ENCODE measurements at places on chromosomes 3 and 15.

DNA sequence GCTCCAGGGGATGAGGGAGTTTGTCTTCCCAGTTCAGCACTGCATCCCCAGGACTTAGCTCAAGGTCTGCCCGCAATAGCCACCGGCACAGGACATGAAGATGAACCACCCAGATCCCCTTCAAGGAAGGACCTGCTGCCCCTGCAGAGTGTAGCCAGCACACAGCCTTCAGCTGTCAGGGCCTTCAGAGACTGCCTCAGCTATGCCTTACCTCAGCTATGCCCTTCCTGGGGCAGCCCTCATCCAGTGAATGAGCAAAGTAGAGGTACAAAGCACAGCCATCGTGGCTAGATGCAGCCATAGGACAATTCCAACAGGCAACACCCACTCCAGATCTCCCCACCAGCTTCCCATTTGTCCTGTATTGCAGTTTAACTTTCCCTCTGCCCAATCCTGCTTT, 291.2 kb upstream of the STT3B start:
- DNase-seq, result no peak

DNA sequence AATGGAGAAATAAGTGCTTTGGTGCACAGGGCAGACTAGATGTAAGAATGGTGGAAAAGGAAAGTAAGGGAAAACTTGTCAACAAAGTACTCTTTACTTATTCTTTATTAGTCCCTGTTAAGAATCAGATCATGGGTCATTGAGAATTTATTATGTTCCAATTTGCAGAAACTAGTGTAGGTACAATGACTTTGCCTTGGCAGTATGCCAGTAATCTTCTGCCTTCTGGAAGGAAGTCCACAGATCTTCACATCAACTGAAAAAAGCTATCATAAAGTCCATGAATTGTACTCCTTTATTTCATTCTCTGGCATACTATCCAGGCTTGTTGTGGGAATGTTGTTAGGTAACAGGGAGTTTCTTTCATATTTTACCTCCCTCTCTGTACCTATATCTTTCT, 88.2 kb upstream of the FLNB start:
- DNase-seq, result no peak

GRCh38 chr3:27311400-27311799, 57.8 kb downstream of the NEK10 start:
- no peak for DNase-seq

DNA sequence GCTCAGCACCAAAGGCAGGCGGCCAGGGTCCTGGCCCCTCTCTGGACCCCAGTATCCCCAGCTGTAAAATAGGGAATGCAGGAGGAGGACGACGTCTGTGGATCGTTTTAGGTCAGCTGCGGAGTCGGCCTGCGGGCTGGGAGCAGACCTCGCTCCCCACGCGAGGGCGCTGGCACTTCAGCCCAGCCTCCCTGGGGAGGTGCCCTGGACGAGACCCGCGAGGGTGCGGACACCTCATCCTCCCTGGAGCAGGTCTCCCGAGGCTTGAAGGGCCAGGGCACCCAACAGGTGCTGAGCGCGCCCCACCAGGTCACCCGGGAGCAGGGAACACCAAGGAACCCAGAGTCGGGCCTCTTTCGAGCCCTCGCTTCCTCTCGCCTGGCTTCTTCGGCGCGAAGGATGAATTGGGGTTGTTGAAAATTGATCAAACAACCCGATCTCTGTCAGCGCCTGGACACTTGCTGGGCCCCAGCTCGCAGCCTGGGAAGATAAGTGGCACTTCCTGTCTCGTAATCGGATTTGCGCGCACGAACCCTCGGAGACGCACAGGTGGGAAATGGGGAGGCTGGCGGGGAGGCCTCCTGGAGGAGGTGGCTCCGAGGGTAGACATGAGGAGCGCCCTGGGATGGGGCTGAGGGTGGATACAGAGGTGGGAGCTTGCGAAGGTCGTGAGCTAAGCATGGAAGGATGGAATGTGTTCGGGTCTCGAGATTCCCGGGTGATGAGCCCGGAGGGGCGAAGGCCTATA, 588 bp upstream of the VIPR1 start:
- peak; percentile 50 for DNase-seq

- no peak for DNase-seq
These were observed 13.6 kb downstream of the PRR20G start for GRCh38 chr3:127274200-127274760.

DNA sequence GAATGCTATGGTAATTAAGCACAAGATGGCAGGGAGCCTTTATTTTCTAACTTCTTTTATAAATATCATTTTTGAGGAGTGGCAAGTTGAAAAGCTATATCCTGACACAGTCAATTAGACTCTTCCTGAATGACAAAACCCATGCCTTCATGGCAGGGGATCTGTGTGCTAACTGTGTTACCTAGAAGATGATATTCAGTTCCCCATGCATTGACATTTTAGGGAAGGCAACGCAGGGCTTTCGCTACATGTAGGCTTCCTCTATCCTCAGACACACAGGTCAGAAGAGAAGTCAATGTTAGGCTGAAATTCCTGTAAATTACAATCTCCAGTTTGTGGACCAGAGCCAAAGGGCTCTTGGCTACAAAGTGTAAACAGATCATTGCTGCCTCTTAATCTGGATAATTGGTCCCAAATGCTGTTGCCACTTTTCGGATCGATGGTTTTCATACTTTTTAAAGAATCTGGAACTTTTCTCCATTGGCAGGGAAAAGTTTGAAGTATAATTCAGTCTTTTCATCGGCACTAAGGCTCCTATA, 22.6 kb upstream of the NR2F2 start:
- no peak for DNase-seq

DNA sequence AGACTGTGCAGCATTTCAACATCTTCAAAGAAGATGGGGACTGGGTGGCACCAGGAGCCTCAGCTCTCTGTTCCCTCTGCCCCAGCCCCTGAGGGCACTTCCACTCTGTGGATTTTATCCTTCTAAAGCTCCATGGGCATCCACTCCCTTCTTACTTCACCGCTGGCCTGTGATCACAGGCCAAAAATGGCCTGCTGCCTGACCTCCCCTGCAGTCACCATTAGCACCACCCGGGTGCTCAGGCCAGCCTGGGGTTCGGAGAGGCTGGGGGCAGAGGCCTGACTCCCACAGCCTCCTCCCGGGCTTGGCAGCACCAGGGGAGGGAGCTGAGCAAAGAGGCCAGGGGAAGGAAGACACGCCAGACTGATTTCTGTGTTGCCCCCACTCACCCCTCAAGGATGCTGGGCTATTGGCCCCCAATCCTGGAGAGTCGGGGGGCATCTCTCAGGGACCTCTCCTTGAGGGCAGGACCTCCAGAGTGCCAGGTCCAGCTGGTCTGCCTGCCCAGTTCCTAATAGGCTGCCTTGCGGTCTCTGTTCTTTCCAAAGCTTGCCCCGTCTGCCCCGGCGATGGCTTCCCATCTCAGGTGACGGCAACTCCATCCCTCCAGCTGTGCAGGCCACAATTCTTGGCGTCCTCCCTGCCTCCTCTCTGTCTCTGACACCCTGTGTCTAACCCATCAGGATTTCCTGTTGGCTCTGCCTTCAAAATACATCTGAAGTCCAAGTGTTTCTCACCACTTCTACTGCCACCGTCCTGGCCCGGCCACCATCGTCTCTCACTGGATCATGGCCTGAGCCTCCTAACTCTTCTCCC, 67.1 kb downstream of the EXOG start:
- no peak for DNase-seq

- DNase-seq, result no peak
These were observed 94.3 kb downstream of the RYR3 start for GRCh38 chr15:33405096-33405495.

GRCh38 chr15:31660816-31661215, 334.2 kb downstream of the KLF13 start:
- DNase-seq, result no peak

DNA sequence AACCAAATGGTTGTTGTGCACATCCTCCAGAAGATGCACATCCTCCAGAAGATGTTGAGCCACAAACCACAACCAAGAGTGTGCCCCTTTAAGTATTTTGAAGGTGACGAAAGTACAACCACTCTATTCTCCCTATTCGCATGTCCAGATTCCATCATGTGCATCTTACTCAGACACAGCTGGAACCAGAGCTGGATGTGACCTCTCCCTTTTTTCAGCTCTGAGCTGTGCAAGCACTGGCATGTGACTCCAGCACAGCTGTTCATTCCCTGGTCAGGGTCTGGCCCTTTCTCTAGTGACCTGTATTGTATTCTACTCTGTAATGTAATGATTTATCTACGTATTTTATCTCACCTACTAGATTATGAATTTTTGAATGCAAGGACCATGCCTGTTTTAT, 29.3 kb upstream of the DLG1 start:
- no peak for DNase-seq

DNA sequence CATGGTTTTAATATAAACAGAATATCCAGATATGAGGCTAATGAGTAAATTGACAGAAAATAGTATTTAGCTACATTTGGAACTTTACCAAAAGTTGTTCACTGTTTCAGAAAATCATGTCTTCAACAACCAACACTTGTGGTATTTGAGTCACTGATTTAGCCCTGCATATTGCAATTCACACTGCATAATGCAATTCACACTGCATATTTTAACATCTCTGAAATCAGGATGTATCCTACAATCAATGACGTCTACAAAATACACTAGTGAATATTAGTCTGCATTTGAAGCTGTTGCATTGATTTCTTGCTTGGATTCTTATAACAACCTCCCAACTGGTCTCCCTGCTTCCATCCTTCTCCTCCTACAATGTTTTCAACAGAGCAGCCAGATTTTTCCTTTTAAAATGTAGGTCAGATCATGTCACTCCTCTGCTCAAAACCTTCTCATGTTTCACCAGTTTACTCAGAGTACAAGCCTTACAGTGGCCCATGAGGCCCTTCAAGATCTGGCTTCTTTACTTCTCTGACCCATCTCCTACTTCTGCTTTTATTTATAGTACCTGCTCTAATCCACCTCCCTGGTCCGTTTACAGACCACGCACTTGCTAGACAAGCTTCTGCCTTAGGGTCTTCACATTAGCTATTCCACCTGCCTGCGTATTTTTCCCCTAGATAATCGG, 11.4 kb upstream of the RAB11A start:
- no peak for DNase-seq

DNA sequence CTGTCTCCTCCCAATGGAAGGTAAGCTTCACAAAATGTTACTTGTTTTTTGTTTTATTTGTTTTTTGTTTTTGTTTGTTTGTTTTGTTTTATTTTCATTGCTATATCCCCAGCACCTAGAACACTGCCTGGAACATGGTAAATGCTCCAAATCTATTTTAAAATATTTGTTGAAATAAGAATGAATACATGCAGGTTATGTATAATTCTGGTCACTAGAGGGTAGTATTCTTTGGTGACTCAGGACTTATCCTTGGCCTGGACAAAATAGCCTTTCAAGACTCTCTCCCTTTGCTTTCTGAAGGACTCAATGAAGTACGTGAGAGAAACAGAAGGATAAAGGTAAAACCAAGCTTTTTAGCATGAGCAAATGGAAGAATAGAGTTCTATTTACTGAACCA, 46.9 kb upstream of the PPP2R3A start:
- no peak for DNase-seq

- DNase-seq, result peak; percentile 7
These were observed 208.6 kb downstream of the NFKBIZ start for GRCh38 chr3:102057781-102058421.

DNA sequence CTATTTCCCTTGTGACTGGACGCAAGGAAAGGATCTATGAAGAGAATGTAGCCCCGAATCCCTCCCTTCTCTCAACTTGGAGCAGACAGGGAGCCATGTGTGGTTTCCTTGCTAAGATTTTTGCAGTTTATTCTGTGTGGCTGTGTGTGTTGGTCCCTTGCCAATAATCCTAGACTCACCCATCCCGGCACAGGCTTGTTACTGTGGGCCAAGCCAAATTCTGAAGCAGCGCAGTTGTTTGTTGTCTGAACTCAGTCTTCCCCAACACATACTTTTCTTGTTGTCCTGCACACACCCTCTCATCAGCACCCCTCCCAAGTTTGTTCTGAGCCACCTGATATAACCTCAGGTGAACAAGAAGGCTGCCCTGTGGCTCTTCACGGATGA, 193.3 kb upstream of the CTDSPL start:
- no peak for DNase-seq

- no peak for DNase-seq
These were observed 829 bp downstream of the SELENOT start for GRCh38 chr3:150603980-150604319.

GRCh38 chr3:179336345-179336929, 11.1 kb upstream of the MFN1 start:
- no peak for DNase-seq

DNA sequence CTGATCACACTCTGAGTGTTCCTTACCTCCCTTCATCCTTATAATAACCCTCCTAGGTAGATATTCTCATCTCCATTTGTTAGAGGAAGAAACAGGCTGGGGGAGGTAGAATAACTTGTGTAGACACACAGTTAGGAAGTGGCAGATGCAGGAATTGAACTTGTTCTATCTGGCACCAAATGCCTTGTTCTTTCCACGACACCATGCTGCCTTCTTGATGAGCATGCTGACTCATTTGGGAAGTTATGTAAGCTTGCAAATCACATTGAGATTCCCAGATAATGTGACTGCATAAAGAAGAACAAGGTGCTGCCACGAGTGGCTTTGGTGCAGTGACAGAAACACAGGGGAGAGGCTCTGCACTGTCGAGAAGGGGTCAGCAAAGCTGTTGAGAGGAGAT, 27.5 kb upstream of the NDUFB4 start:
- DNase-seq, result no peak

GRCh38 chr3:144114767-144115166, 143.1 kb downstream of the DIPK2A start:
- no peak for DNase-seq

- DNase-seq, result no peak
These were observed 33.5 kb downstream of the CLDN18 start for GRCh38 chr3:138043266-138044029.

GRCh38 chr15:85274315-85275050, 105.9 kb upstream of the AKAP13 start:
- DNase-seq, result no peak

- no peak for DNase-seq
These were observed 8.7 kb downstream of the SRP14 start for GRCh38 chr15:40029979-40030893.

DNA sequence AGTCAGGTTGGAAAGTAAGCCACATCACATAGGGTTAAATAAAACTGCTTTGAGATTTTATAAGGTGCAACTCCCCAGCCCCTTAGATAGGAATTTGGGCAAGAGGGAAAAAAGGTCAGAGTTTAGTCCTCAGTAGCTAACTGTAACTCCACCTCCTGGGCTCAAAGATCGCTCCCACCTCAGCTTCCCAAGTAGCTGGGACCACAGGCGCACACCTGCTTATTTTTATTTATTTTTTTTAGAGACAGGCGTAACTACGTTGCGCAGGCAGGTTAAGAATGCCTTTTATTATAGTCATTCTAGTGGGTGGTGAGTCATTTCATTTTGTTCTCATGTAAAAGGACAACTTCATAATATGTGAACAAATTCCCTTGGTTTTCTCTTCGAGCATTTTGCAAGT, 14.7 kb downstream of the TM2D3 start:
- no peak for DNase-seq

DNA sequence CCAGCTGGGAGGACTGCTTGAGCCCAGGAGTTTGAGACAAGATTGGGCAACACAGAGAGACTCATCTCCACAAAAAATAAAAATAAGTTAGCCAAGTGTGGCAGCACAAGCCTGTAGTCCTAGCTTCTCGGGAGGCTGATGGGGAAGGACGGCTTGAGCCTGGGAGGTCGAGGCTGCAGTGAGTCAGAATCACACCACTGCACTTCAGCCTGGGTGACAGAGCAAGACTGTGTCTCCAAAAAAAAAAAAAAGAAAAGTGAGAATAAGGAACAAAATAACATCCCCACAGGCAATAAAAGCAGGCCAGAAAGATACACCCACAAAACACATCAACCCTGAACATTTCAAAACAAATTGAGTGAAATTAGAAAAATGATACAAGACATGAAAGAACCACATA, 48.7 kb upstream of the OCA2 start:
- DNase-seq, result no peak
